ENCODE measurements at places on chromosomes 1 and 21.

DNA sequence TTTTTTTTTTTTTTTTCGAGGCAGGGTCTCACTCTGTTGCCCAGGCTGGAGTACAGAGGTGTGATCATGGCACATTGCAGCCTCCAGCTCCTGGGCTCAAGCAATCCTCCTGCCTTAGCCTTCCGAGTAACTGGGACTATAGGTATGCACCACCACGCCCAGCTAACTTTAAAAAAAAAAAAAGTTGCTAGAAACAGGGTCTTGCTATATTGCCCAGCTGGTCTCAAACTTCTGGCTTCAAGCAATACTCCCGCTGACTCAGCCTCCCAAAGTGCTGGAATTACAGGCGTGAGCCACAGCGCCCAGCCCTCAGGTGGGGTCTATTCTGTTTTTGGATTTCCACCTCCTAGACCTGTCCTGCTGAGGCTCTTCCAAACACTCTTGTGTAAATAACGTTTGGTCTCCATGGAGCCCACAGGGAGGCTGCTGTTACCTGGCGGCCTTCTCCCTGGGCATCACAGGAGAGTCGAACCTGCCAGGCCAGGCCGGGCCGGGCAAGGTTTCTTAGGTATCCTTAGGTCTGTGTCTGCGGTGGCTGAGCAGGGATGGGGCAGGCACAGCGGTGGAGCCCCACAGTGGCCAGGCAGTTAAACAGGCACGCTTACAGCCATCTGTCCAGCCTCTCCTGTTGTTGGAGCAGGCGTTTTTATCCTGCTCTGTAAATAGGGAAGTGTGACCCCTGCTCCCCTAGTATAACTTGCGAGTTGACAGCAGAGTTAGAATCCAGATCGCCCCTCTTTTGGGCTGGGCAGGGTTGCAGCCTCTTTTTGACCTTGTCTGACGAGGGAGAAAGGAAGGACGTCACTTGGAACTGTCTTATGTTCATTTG, 18.8 kb downstream of the PLEKHM2 start:
- DNase-seq = no peak

- peak; percentile 28 for DNase-seq
Measured at GRCh38 chr1:161082996-161083747, 6.2 kb downstream of the NECTIN4 start.

- DNase-seq = no peak
Measured at GRCh38 chr21:46604329-46604974, 430 bp downstream of the S100B start.

GRCh38 chr1:26833432-26834405, 7.2 kb downstream of the ZDHHC18 start:
- no peak for DNase-seq

- no peak for DNase-seq
Measured at GRCh38 chr1:165564561-165564960, 20.8 kb downstream of the LRRC52 start.

DNA sequence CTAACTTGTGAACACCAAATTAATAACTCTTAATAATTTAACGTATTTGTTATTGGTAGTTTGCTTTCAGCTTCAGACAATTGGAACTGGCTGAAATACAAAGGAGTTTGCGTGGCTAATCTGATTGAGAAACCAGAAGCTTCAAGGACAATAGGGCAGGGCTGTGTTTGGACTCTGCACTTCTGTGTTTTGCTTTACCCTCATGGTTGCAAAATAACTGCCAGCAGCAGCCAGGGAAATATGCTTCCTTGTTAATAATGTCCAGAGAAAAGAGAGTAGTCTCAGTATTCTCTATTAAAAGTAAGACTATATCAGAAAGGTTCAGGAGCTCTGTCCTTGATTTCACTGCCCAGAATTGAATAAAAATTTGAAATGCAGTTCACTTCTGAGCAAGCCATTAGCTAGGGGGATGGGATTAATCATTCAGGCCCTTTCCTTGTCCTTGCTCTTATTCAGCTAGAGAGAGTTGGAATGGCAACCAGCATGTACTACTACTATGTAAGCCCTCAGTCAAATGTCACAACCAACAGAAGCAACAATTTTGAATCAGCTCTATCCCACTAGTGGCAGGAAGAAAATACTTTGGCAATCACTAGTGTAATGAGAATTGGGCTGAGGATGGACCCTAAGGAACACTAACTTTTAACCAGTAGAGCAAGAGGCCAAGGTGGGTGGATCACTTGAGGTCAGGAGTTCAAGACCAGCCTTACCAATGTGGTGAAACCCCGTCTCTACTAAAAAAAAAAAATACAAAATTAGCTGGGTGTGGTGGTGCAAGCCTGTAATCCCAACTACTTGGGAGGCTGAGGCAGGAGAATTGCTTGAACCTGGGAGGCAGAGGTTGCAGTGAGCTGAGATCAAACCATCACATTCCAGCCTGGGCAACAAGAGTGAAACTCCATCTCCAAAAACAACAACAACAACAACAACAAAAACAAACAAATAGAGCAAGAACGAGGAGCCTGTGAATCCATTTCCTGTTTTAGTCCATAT, 76.8 kb downstream of the POU2F1 start:
- no peak for DNase-seq

- no peak for DNase-seq
Measured at GRCh38 chr1:185666582-185666981, 67.6 kb upstream of the HMCN1 start.

DNA sequence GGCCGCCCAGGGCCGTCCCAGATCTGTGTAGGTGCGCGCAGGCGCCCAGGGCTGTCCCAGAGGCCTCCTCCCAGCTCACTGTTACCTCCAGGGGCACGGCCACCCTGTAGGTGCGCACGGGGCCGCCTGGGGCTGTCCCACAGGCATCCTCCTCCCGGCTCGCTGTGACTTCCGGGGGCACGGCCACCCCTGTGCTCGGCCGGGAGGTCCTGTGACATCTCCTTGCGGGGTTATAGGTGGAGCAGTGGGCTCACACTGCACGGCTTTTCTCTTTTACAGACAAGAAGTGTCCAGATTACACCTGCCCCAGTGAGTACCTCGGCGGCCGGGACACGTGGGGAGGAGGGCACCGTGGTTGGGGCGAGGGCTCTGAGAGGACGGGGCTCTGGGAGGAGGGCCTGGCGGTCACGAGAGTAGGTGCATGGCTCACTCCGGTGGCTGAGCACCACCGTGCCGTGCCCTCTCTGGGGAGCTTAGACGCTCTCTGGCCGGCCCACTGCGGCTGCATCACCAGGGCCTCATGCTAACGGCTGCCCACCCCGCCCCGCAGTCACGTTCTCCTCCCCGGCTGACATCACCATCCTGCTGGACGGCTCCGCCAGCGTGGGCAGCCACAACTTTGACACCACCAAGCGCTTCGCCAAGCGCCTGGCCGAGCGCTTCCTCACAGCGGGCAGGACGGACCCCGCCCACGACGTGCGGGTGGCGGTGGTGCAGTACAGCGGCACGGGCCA, 21.4 kb downstream of the COL6A1 start:
- DNase-seq = peak; percentile 27

GRCh38 chr1:167526667-167527383, 8.5 kb upstream of the CD247 start:
- DNase-seq = no peak

DNA sequence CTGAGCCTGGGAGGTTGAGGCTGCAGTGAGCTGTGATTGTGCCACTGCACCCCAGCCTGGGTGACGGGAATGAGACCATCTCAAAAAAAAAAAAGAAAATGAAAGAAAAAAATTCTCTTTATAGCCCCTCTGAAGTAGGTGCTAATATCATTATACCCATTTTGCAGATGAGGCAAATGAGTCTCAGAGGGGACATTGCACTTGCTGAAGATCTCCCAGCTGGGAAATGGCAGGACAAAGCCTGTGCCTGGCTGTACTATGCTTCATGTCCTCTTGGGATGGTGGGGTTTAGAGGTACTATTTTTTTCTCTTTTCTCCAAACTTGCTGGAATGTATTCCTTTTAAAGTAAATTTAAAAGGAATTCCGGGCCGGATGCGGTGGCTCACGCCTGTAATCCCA, 1.6 kb downstream of the SMPDL3B start:
- DNase-seq = no peak

- no peak for DNase-seq
Measured at GRCh38 chr1:11668516-11668915, 4.5 kb downstream of the FBXO6 start.

GRCh38 chr1:100360790-100361510, 8.6 kb downstream of the CDC14A start:
- DNase-seq = peak; percentile 70

DNA sequence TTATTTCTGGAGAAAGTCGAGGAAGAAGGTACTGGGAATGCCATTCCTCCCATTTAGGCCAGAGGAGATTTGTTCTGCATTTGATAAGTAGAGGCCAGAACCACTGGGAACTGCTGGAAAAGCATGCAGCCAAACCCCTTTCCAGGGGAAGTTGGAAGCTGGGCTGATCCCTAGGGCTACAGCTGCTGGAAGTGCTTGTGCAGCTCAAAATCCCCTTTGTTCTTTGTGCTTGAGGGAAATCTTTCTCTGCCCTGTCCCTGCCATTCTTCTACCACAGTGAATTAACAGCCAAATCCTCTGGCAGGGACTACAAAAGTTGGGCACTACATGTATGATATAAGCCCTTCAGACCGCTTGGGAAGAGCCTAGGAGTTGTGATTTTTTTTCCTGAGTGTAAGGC, 734.1 kb downstream of the LRRIQ3 start:
- no peak for DNase-seq

GRCh38 chr1:25538191-25538767, 5.1 kb upstream of the LDLRAP1 start:
- DNase-seq = no peak

- DNase-seq = no peak
Measured at GRCh38 chr1:41023279-41023990, 1.9 kb upstream of the SLFNL1 start.

- no peak for DNase-seq
Measured at GRCh38 chr21:29407571-29407970, 108.8 kb downstream of the BACH1 start.

- no peak for DNase-seq
Measured at GRCh38 chr1:111174070-111174469, 26.4 kb downstream of the DENND2D start.

GRCh38 chr1:162020150-162020549, 3.5 kb downstream of the OLFML2B start:
- no peak for DNase-seq

DNA sequence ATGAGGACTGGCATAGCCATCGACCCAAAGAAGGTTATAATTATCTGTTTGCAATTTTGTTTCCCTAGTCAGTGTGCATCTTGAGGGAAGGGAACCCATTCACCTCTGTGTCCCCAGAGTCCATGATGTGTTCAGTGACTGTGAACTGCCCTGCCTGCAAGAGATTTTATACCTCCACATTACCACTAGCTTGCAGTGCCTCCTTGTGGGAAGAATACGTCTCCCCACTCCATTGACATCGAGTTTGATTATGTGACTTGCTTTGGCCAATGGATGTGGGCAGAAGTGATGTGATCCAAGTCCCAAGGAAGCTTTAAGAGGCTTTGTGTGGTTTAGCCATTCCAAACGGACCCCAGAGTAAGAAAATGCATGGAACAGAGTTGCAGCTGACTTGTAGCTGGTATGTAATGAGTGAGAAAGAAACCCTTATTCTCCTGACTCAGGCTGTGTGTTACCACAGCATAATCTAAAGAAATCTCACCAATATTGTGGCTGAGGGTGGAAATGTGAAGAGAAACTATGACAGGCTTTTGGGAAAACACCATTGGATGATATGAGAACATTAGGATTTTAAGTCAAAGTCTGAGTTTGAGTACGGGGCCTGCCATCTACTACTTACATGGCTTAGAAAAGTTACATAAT, 47.8 kb upstream of the NRDC start:
- no peak for DNase-seq

DNA sequence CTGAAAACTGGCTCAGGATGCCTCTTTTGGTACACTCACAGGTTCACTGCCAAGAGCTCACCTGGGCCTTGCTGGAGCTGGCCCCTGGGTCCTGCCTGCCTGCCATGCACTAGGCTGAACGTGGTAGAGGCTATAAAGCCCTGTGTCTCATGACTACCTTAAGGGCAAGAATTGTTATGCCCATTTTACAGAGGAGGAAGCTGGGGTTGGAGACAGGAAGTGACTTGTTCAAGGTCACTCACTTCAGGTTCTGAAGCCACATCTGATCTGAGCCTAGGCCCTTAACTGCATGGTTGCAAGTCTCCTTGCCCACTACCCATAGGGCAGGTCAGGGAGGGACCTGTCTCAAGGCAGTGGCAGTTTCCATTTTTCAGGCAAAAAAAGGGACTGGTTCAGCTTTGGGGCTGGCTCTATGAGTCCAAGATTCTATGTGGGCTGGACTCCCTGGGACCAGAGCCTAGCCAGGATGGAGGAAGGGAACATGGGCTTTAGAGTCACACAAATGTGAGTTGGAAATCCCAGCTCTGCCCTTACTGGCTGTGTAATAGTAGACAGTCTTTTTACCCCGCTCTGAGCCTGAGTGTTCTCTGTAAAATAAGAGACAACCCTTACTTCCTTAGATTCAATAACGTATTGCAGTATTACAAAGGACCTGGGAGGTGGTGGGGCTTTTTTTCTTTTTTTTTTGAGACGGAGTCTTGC, 7.8 kb downstream of the STK40 start:
- no peak for DNase-seq
